ENCODE measurements at places on chromosomes 5 and 9.

GRCh38 chr5:124659798-124660197, 86.6 kb downstream of the ZNF608 start:
- DNase-seq, result no peak

GRCh38 chr5:144142139-144142823, 28.2 kb downstream of the YIPF5 start:
- no peak for DNase-seq

GRCh38 chr9:7055171-7055903, 297.6 kb downstream of the KDM4C start:
- DNase-seq, result no peak

- DNase-seq, result no peak
Measured at GRCh38 chr9:112446080-112446479, 40.5 kb upstream of the KIAA1958 start.

- DNase-seq, result peak; percentile 30
Measured at GRCh38 chr5:159100025-159100781, 487 bp upstream of the EBF1 start.

DNA sequence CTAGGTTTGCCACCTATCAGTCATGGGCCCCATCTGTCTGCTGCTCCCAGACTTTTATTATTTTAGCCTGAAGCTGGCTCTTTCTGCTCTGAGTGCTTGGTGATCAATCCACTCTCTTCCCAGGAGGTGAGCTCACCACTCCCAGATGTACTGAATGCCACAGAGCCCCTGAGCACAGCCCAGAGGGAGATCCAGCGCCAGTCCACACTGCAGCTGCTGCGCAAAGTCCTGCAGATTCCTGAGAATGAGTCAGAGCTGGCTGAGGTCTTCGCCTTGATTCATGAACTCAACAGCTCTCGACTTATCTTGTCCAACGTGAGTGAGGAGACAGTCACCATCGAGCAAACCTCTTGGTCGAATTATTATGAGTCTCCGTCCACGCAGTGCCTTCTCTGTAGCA, 36.0 kb downstream of the HMGXB3 start:
- DNase-seq, result no peak

Measured in LNCaP clone FGC (cell line).